ENCODE measurements at places on chromosomes 2 and 18. TPM values are rescaled to one million over a fixed set of nuclear protein-coding genes. Genes with fewer than 3 reads are reported as not detected.

CTNNA2 gene
- 0.52 TPM for polyA plus RNA-seq

SNTG2 gene
- polyA plus RNA-seq = 0.46 TPM

DNA sequence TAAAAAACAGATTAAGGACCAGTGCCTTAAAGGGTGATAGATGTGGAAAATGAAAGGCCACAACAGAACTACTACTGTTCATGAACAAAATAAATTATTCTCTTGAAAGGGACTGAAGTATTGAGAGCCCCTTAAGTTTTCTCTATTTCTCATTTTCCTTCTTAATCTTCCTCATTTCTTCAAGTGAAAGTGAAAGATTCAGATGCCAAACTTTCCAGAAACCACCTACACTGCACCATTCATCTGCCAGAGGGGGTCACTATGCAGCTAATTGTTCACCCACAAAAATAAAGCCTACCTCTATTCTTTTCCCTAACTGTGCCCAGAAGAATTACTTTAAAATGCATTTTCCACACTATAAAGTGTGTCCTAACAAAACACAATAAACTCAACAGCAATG is 140.1 kb downstream of the NR4A2 start:
- DNase-seq = no peak

- DNase-seq = no peak
Observed at GRCh38 chr2:156986339-156986988, 271.0 kb upstream of the GALNT5 start.

- no peak for DNase-seq
Observed at GRCh38 chr18:35019933-35020332, 21.3 kb upstream of the MAPRE2 start.

- DNase-seq = no peak
Observed at GRCh38 chr2:216735086-216735485, 39.7 kb upstream of the IGFBP5 start.

- no peak for DNase-seq
Observed at GRCh38 chr2:81196933-81197628, 892.5 kb upstream of the LRRTM1 start.

DNA sequence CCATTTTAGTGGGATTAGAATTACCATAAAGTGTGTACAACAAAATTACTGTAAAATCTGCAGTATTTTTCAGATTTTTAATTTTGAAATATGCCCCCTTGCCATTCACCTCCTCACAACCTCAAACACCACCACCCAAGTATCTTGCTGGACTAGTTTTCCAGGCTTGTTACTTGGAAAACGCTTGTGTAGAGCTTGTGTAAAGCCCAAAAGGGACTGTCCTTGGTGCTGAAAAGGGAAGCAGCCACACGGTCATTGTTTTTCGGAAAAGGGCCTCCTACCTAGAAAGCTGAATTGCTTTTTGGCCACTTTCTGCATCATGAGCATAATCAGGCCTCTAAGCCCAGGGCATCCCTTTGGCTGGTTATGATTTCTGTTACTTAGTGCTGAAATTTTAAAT is 563.4 kb downstream of the LRRTM4 start:
- DNase-seq = no peak

DNA sequence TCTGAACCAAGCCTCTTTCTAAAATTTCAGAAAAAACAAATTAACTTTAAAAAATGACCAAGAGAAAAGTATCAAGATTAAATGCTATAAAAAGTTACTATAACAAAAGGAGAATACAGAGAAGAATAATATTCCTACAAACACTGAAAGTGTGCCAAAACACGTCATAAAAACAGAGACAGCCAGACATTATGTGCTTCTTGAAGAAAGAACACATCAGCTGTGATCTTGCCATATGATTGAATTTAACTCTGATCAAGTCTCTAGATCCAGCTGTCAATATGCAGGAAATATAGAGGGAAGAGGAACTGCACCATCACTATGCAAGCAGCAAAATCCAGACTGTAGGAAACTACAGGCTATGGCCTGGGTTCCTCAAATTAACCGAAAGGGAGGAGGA is 33.7 kb upstream of the COL5A2 start:
- peak; percentile 60 for DNase-seq

ABCB11 gene
- not detected for polyA plus RNA-seq

SCN7A gene
- polyA plus RNA-seq = 33.2 TPM

TMEM17 gene
- 1.5 TPM for polyA plus RNA-seq

GRCh38 chr18:1094409-1094808 is 189.7 kb downstream of the ADCYAP1 start:
- no peak for DNase-seq

- no peak for DNase-seq
Observed at GRCh38 chr2:31660165-31660564, 79.4 kb upstream of the SRD5A2 start.

GRCh38 chr18:3679241-3679640 is 229.3 kb downstream of the TGIF1 start:
- no peak for DNase-seq

SP5 gene
- polyA plus RNA-seq = 7.2 TPM

ST6GAL2 gene
- 2.5 TPM for polyA plus RNA-seq

- DNase-seq = no peak
Observed at GRCh38 chr2:64323197-64323596, 130.8 kb upstream of the LGALSL start.

GRCh38 chr2:239106314-239106908 is 258.5 kb downstream of the TWIST2 start:
- DNase-seq = peak; percentile 16

ANKRD36B gene
- 19.9 TPM for polyA plus RNA-seq

GRCh38 chr18:11005528-11005927 is 143.8 kb downstream of the PIEZO2 start:
- no peak for DNase-seq

DNA sequence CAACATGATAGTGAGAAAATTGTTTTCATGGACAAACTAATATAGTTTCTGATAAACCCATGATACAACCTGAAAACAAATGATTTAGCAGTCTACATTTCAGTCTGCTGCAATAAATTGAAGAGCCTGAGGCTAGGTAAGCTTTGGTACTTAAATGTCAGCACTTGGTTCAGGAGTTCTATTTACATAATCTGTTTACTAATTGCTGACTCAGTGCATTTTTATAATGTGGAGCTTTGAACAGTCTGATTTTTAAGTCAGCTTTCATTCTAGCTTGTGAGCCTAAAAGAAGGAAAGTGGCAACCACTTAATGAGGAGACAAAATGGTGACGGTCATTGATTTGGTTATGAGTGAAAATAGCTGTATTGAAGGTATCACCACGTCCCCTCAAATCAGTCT is 488.6 kb downstream of the CPS1 start:
- DNase-seq = no peak

DNA sequence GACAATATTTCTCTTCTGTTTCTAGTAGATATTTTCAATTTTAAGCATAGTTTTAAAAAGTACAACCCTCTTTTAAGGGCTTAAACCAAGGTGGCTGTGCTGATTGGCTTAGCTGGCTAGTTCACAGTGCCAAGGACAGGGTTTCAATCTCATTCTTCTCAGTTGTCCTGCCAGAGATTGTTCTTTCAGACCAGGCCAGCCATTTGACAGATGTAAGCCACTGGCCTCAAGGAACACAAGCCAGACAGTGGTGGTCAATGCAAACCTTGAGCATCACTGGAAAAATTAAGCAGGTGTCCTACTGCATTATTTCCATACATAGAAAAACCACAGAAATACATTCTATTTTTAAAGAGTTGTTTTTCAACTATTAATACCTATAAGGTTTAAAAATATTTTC is 5.9 kb downstream of the RNF103 start:
- DNase-seq = no peak

CNTNAP5 gene
- 0.03 TPM for polyA plus RNA-seq

- DNase-seq = no peak
Observed at GRCh38 chr2:233400961-233401360, 46.7 kb downstream of the DGKD start.

- no peak for DNase-seq
Observed at GRCh38 chr2:48948400-48949125, 193.0 kb upstream of the LHCGR start.

SERPINB11 gene
- polyA plus RNA-seq = not detected

DNA sequence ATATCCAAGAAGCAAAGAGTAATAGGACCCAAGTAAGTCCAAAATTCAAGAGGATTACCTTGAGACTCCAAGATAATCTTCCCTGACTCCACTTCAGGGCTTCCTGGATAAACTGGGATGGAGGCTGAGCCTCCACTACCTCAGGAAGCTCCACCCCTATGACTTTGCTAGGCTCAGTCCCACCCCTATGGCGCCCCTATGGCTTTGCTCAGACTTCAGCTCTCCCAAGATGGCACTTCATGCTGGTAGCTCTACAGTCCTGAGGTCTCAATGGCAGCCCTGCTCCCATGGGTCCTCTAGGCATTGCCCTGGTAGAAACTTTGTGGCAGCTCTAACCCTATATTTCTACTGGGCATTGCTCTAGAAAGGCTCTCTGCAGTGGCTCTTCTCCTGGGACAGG is 69.9 kb upstream of the CHAC2 start:
- no peak for DNase-seq

DNA sequence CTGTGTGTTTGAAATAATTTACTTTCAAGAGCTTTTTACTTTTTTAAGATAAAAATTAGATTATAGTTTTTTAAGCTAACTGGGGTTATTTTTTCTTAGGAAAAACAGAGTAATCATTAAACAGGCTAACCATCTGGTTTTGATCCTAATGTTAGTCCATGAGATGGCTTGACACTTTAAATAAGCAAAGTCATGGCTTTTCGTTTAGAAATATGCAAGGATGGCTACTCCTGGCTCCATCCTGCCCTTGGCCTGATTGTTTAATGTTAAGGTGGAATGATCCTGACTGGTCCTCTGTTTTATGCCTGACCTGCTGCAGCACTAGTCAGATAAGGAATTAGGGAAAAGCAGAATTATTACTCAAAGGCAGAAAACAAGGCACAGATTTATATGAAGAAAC is 39.7 kb upstream of the PNPT1 start:
- DNase-seq = no peak

PAIP2B gene
- 5.1 TPM for polyA plus RNA-seq

DNA sequence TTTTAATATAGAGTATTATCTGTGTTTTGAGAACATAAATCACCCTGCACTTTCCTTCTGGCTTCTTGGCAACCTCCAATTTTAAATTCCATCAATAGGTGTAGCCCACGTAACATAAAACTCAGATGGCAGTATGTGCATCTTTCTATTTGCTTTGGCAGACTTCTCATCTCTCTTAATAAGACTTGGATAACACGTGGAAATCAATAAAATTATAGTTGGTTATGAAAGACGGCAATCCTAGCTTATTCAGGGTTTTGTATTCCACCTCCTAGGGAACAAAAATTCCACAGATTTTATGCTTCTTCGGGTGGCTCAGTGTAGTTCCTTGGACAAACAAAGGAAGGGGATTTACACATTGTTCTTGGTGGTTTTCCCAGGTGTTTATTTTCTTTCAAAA is 299.3 kb downstream of the RND3 start:
- no peak for DNase-seq

DNA sequence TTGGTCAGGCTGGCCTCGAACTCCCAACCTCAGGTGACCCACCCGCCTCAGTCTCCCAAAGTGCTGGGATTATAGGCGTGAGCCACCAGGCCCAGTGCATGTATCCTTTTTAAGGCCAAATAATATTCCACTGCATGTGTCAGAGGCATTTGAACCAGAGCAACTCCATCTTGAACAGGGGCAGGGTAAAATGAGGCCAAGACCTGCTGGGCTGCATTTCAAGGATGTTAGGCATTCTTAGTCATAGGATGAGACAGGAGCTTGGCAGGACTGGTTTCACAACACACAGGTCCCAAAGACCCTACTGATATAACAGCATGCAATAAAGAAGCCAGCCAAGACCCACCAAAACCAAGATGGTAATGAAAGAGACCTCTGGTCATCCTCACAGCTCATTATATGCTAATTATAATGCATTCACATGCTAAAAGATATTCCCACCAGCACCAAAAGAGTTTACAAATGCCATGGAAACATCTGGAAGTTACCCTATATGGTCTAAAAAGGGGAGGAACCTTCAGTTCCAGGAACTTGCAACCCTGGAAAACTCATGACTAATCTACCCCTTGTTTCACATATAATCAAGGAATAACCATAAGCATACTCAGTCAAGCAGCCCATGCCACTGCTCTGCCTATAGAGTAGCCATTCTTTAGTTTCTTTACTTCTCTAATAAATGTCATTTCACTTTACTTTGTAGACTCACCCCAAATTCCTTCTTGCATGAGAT is 204.6 kb downstream of the RAB3GAP1 start:
- no peak for DNase-seq

GRCh38 chr2:45816272-45816671 is 164.8 kb downstream of the PRKCE start:
- no peak for DNase-seq

GRCh38 chr2:131036269-131036668 is 57.0 kb downstream of the FAM168B start:
- no peak for DNase-seq

DNA sequence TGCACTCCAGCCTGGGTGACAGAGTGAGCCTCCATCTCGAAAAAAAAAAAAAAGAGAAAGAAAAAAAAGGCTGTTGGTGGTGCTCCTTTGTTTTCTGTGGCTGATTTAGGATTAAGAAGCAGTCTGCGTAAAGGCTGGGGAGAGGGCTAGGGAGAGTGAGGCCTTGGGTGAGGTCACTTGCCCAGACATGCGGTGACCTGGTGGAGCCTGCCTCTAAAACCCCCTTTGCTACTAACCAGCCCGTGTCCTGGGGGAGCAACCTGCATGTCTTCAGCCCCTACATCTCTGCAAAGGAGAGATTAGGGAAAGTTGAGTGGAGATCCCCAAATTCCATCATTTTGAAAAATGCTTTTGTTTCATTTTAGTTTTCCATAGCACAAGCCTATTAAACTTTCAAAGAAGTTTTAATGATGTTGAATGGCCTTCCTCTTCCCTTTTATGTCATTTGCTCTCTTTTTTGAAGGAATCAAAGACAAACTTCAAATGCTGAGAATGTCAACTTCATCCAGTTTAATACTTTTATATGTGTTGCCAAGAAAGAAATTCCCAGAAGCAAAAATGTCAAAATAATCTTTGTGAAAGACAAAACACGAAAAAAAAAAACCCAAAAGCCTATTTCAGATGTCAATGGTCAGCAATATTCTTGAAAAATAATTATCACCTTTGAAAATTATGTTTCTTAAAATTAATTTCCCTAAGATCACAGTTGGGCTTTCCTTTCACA is 38.9 kb upstream of the RALBP1 start:
- DNase-seq = no peak

SERPINB3 gene
- not detected for polyA plus RNA-seq

DNA sequence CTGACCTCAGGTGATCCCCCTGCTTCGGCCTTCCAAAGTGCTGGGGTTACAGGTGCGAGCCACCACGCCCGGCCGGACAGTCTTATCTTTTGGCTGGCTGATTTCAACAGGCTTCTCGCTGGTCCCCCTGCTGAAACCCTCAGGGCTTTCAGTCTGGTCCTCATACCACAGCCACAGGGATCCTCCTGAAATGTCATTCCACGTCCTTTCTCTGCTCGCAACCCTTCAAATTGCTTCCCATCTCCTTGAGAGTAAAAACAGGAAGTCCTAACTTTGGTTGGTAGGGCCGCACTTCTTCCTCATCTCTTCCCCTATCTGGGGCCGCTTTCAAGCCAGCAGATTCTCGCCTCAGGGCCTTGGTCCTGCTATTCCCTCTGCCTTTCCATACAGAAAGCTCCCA is 1.4 kb upstream of the CAB39 start:
- DNase-seq = no peak

C2orf69 gene
- polyA plus RNA-seq = 8.0 TPM
